ENCODE measurements at places on chromosomes 2 and 18. TPM values are rescaled to one million over a fixed set of nuclear protein-coding genes. Genes with fewer than 3 reads are reported as not detected.

GRCh38 chr2:203328760-203329540 is 756 bp downstream of the ABI2 start:
- peak; percentile 53 for DNase-seq

Gene ERBB4
- 0.12 TPM for total RNA-seq

GRCh38 chr2:11042841-11043240 is 112.4 kb upstream of the SLC66A3 start:
- DNase-seq: no peak

Gene HAAO
- 187 TPM for total RNA-seq

- DNase-seq: no peak
Measured at GRCh38 chr18:8803063-8803795, 97.9 kb downstream of the MTCL1 start.

Gene ST3GAL5
- total RNA-seq: 8.8 TPM

Gene SERPINB10
- not detected for total RNA-seq

Gene TOGARAM2
- 0.37 TPM for total RNA-seq

DNA sequence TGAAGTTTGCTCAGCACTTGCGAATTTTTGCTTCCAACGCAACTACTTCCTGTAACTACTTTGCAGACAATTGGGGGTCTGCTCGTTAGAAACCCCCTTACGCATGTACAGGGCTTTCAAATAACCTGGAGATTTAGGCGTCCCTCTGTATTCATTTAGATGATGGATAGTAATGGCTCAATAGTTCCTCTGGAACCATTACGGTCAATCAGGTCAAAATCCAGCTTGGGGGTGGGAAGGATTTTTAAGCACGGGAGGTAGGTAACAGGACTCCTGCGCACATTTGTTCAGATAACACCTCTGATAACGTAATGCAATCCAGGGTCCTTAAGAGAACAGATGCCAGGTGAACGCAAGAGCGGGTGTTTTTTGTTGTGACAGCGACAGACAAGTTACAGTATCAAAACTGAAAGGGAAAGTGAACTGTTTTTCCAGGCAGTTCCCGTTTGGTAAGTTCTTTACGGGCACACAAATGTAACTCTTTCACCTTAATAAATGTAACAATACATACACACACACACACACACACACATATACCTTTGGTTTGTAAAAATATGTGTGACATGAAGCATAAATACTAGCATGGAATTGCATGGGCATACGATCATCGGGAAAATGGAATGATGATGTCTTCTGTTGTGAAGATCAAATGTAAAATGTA is 3.8 kb upstream of the OSR1 start:
- no peak for DNase-seq

Gene PLCD4
- 0.51 TPM for total RNA-seq

DNA sequence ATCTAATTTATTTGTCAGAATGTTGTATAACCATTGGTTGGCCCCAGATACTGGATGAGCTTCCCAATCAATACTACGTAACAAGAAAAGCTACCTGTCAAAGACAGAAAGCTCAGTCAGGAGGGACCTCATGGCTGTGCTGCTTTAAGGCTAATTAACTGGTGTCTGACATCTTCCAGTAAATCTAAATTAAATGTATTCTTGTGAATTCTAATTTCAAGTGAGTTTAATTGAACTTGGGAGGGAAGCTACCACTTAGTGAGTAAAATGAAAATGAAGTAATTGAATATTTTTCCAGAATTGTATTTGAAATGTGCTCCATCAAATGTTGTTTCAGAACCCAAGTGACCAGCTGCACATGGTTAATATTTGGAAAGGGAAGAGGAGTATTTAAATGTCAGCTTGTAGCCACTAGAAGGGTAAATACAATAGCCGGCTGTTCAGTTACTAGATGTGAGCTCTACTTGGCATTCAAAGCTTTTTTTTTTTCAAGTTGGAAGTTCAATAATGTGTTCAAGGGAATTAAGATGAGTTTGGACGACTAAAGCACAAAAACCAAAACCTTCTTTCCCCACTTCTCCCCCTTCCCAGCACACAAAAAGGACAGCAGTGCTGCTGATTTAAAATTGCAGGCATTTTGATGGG is 62.0 kb downstream of the GPR39 start:
- DNase-seq: no peak

Gene RUFY4
- total RNA-seq: not detected

DNA sequence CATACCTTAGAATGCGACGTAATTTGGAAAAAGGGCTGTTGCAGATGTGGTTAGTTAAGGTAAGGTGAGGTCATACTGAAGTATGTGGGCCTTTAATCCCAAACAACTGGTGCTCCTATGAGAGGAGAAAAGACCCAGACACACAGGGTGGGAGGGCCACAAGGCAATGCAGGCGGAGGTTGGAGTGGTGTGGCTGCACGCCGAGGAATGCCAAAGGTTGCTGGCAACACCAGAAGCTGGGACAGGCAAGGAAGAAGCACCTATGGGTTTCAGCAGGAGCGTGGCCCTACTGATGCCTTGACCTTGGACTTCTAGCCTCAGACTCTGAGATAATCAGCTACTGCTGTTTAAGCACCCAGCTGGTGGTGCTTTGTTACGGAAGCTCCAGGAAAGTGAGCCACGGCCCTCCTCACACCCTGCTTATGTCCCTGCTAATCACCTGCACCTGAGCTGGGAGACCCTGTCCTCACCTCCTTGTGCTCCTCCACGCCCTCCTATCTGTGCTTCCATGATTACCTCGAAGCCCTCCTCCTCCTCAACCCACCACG is 48.3 kb upstream of the LAMA1 start:
- DNase-seq: no peak

DNA sequence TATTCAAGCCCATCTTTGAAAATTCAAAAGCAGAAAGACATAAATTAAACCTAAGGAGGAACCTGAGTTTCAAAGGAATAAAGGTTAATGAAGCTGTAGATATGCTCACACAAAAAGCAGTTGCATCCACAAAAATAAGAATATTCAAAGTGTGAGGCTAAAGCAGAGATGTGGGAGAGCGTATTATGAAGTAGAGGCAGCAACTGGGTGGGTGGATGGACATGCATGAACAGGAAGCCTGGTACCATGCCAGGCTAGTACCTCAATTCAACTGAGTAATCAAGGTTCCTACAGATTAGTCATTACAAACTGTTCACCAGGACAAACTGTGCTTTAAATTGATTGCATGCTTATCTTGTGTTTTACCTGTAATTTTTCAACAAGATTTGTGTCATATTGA is 330.0 kb upstream of the PKDCC start:
- DNase-seq: no peak

DNA sequence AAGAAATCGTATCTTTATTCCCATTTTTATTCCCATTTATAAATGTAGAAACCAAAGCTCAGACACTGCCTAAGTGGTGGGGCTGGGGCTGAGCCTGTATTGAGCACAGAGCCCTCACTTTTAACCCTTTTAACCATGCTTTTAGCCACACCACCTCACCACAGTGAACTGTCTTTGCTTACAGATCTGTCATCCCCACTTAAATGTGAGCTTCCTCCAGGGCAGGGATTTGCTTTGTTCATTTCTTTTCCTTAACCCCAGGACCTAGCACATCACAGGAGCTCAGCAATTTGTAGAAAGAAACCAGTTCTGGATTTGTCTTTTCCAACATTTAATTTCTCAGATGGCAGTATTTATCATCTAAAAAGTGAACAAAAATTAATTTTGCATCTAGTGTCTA is 2.2 kb downstream of the BOD1L2 start:
- no peak for DNase-seq

DNA sequence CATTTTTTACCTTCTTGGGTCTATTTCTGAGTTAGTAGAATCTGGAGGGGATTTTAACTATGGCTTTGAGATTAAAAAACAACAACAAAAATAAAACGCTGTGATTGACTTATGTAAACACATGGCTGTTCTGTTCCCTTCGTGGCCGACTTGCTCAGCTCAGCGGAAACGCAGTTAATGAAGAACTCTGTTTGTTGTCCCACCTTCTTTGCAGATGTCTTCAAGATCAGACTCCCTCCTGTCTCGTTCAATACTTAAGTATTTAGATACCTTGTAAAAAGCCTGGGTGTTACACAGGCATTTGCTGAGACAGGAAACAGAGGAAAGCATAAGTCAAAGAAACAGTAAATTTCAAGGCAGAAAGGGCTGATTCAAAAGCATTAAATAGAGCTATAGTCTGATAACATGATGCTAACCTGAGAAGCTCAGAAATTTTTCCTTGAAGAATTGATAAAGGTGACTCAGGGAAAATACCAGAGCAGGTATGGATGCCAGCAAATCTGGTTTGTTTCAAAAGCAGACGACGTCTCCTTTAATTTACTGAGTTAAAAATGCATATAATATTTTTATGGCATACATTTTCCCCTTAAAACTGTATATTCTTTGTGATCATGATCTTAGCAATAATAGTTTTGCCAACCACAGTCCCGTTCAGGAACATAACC is 21.7 kb upstream of the POLI start:
- no peak for DNase-seq

DNA sequence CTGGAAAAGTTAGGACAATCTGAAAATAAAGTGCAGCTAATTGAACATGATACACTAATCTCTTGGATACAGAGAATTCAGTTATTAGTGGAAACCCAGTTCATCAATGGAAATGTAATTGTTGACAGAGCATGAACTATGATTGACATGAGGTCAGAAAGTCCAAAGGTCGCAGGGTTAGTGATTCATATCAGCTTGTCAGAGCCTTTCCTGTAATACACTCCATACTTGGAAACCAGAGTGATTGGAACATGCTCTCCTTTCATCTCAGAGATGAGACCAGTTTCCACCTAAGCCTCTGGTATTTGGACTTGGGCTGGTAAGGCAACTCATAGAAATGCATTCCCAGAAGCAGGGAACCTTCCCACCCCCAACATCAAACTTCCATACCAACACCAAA is 8.5 kb upstream of the NCKAP5 start:
- no peak for DNase-seq

Gene TIGD1
- 0.93 TPM for total RNA-seq

DNA sequence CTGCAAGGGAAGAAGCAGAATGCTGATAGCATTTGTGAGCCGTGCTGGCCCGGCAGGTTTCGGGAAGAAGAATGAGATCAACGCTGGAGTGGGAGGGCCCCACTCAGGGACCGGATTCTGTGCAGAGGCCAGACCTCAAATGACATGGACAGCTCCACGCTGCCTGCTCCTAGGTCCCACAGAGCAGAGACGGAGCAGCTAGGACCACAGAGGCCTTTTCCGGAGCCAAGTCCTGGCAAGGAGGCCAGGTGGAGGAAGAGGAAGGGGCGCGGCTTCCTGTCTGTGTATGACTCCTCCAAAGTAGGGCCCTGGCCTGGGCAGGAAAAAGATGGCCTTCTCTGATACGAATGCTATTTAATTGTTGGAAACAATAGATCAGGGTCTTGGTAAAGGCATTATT is 139.9 kb downstream of the LRRC30 start:
- no peak for DNase-seq

- DNase-seq: no peak
Measured at GRCh38 chr2:53737091-53737490, 30.5 kb upstream of the CHAC2 start.

DNA sequence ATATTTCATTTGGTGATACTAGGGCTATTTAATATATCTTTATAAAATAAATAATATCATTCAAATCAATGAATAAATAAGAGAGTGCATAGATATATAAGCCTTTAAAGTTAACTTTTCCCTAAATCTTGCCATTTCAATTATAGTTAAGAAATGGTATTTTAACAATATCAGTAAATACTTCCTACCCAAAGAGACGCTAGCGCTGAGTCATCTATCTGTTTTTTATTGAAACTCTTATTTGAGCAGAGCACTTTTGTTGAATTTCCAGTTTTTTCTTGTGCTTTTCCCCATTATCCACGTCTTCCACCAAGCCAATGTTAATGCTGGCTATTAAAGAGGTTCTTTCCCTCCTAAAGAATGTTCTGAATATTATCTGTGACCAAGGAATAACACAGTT is 639.3 kb downstream of the DSC3 start:
- no peak for DNase-seq

Gene ZNF2
- 1.8 TPM for total RNA-seq

- no peak for DNase-seq
Measured at GRCh38 chr2:235444101-235444597, 49.7 kb upstream of the AGAP1 start.

DNA sequence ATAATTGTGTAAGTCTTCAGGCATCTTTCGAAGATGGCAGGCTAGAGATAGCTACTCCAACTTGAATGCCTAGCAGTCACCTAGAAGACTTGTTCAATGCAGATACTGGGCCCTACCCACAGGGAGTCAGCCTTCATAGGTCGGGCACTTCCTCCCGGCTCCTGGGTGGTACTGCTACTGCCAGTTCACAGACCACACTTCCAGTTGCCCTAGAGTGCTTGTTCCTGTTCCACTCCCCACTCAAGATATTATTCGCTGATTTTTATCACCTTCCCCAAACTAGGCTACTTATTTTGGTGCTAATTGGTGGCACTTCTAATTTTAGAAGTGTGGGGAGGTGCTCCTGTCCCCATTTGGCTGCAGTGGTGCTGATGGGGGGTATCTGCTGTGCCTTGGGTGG is 34.2 kb downstream of the INPP4A start:
- DNase-seq: no peak

Gene FN1
- total RNA-seq: 1,578 TPM

GRCh38 chr2:73000808-73001570 is 70.5 kb downstream of the SFXN5 start:
- DNase-seq: peak; percentile 94

DNA sequence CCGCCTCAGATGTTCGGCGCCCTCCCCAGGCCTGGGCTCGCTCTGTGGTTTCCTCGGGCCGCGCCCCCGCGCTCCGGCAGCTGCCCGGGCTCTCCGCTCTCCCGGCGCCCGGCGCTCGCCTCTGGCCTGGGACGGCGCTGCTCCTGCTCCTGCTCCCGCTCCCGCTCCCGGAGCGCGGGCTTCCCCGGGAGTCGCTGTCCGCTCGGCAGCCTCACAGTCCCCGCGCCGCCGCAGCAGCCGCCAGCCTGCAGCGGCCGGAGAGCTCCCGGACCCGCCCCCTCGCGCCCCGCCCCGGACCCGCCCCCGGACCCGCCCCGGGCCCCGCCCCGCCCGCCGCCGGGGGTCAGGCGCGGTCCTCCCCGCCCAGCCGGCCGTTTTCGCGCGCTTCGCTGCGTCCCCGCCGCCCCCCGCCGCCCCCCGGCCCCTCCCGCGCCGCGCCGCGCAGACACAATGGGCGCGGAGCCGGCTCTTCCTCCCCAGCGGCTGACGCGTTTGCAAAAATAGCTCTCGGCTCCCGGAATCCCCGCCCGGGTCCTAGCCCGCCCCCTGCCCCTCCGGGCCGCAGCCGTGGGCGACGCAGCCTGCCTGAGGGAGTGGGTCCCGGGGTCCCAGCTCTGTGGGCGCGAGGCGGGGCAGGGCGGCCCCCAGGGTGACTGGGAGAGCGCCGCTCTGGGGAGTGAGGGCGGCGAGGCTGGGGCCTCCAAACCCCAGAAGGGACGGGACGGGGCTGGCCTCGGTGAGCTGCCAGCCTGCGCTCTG is at the start of gene ARL4C:
Gene ARL4C, minus strand, starts transcription at position 247 of the 759 bp plus-strand sequence. CDS start 495 bp downstream, outside the sequence.
- peak; percentile 83 for DNase-seq

Gene FAM124B
- 0.56 TPM for total RNA-seq

GRCh38 chr18:7079231-7079630 is 38.4 kb downstream of the LAMA1 start:
- no peak for DNase-seq

GRCh38 chr2:43293744-43294695 is 67.6 kb upstream of the ZFP36L2 start:
- no peak for DNase-seq
